Right ventricle myocardium inferior (tissue), 1 donor: ENCODE measurements at places on chromosomes 11 and 22. TPM values are rescaled to one million over a fixed set of nuclear protein-coding genes. Genes with fewer than 3 reads are reported as not detected.

Gene WNT11
- total RNA-seq, result 18.2 TPM

Gene RAG2
- total RNA-seq, result not detected

Gene GDPD4
- total RNA-seq, result not detected

Gene CENPM
- 1.5 TPM for total RNA-seq

Gene SLC22A12
- total RNA-seq, result not detected

- no peak for DNase-seq
Measured at GRCh38 chr22:28953976-28954880, 70.9 kb downstream of the ZNRF3 start.

GRCh38 chr22:24061124-24061684, 50.1 kb downstream of the CABIN1 start:
- no peak for DNase-seq

- DNase-seq, result no peak
Measured at GRCh38 chr22:48900626-48901025, 927.0 kb downstream of the BRD1 start.

GRCh38 chr11:78416285-78417174, 1.1 kb downstream of the GAB2 start:
- DNase-seq, result peak; percentile 93

DNA sequence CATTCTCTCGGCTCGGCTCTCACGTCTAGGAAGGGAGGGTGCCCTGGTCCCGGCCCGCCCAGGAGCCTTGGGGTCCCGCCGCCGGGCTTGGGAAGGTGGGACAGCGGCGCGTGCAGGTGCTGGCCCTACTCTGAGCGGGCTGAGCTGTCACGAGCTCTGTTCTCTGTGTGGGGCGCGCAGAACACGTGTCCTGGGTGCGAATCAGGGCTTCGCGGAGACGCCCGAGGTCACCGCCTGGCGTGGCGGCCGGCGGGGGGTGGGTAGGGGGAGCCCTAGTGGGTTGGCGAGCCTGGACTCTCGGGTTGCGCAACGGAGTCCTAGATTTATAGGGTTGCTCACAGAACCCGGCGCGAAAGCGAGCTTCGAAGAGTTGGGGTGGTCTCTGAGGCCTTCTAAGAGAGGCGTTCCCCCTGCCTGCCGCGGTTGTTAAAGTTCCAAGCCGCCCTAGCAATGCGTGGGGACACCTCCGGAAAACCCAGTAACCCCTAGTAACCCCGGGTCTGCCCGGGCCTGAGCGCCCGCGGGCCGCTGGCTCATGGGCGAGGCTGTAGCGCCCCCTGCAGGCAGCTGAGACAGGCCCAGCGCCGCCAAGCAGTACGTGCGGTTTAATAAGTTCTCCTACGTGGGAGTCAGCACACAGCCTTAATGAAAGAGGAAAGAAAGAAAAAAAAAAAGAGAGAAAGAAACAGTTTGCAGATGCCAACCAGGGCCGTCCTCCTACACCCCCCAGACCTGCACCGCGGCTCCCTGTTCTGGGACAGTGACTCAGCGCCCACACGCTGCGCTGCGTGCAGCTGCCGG, 2.7 kb downstream of the ADM start:
- DNase-seq, result peak; percentile 92

GRCh38 chr11:1807264-1807995, 27.4 kb upstream of the SYT8 start:
- DNase-seq, result no peak

DNA sequence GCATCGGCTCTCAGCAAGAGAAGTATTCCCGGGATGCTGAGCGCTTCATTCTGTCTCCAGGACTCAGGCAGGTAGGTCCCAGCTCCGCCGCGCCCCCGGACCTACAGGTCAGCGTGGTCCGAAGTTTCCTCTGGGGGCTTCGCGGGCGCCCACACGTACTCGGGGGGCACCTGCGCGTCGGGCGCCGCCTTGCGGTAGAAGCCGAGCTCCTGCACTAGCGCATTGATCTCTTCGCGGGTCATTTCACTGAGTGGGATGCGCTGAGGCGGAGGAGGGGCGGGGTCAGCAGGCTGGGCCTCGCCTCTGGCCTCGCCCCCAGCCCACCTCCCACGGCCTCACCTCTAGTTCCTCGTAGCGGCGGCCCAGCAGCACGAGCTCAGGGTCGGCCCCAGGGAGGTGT, 2.5 kb downstream of the SELENOM start:
- DNase-seq, result peak; percentile 64

- no peak for DNase-seq
Measured at GRCh38 chr11:111633756-111634362, 31.6 kb downstream of the SIK2 start.

DNA sequence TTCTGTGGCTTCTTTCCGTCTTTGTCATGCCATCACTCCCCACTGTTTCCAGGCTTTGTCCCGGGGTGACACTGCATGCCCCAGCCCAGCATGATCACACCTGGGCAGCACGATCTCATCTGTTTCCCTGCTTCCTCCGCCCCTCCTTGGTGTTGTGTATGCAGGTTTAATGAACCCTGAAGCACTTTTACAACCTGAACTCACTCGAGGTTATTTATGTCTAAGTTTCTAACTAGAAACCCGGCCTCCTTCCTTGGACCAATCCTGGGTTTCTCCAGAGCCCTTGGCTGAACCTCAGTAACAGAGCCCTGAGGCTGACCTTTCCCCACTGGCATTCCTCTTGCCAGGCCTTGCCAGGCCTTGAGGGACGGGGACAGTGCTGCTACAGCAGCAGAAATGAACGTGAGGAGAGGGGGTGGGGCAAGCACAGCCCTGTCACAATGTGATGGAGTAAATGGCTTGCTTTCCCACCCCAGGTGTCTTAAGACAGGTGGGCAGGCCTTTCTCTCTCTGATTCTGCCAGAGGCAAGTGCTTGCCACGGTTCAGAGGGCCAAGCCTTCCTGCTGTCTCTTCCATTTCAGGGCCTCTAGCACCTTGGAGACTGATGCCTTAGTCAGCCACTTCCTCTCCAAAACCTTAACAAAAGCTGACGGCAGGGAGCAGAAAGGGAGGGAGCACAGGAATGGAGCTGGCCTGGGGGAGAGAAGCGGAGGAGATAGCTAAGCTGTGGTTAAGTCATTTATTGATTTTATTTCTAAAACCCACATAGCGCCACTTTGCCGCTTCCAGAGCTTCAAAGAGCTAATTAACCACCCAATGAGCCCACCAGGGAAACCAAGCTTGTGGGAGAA, 3.1 kb upstream of the PYGM start:
- DNase-seq, result no peak

DNA sequence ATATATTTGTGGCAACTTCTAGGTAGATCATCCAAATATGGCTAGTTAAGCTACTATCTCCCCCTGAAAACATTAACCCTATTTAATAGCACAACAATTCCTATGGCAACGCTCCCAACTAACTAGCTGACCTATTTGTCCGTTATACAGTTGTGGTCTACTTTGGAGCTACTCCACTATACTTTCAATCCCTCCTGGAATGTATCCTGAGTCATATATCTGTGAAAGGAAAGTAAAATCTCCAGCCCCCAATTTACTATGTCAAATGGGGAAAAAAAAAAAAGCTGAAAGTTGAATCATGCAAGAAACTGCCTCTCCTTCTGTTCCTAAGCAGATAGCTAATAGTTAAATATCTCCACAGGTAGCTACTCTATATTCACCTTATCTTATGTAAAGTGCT, 128.5 kb downstream of the CD44 start:
- DNase-seq, result no peak
